Activated CD8-positive, alpha-beta memory T cell treated with anti-CD3 and anti-CD28 coated beads for 4 hours (primary cell): ENCODE measurements at places on chromosomes 13 and 19.

DNA sequence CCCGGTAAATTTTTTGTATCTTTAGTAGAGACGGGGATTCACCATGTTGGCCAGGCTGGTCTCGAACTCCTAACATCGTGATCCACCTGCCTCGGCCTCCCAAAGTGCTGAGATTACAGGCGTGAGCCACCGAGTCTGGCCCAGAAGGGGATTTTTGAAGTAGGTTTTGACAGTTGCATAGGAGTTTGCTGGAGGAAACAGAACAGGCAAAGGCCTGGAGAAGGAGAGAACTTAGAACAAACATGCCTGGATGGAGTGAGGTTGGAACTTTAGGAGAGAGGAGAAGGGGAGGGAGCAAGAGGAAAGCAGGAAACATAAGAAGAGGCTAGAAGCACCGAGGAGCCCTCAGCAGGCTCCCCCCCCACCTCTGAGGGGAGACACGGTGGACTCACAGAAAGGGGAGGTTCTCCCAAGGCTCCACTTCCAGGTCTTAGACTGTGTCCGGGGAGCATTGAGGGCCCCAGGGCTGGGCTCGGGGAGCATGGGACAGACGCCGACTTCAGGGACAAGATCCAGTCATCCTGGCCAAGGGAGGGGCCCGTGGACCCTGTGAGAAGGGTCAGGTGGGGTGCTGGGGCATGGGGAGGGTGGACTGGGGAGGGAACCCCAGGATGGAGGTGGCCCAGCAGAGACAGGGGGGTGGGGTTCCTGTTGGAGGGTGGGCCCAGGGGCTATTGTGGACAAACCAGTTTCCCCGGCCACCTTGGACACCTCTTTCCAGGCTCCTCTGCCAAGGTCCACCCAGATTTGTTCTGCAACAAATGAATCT lies 1.8 kb upstream of the FBN3 start:
- DNase-seq = no peak

- no peak for DNase-seq
Measured at GRCh38 chr19:6531163-6531955, 533 bp downstream of the TNFSF9 start.

DNA sequence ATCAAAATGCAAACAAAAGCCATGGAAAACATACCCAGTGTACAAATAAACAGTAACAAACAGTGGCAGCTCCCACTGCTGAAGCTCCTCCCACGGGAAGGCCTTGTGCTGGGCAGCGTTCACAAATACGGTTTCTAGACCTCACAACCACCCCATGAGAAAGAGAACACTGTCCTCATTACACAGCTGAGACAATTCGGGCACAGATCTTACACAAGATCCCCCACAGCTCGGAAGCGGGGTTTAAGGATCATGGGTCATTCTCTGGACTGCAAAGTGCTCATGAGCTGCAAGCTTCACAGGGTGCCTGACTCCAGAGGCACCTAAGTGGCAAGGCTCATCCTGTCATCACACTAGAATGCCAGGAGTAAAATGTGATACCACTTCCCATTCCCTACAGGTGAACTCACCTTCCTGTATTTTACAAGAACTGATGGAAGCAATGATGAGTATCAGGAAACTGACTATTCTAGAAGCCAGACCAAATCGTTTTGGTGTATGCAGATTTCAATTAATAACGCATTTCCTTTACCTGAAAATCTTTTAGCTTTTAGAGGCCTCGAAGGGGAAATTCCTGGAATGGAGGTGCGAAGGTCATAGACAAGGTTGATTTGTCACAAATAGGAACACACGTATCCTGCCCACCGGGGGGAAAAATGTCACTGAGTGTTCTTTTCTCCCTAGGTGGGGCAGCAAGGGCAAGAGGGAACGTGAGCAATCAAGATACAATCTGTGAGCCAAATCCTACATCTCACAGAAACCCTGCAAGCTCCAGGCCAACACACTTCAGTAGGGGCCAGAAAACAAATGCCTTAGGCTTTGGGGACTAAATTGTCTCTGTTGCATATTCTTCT lies 41.2 kb downstream of the STK24 start:
- DNase-seq = no peak

GRCh38 chr19:5707576-5708575 lies 12.1 kb downstream of the LONP1 start:
- no peak for DNase-seq

DNA sequence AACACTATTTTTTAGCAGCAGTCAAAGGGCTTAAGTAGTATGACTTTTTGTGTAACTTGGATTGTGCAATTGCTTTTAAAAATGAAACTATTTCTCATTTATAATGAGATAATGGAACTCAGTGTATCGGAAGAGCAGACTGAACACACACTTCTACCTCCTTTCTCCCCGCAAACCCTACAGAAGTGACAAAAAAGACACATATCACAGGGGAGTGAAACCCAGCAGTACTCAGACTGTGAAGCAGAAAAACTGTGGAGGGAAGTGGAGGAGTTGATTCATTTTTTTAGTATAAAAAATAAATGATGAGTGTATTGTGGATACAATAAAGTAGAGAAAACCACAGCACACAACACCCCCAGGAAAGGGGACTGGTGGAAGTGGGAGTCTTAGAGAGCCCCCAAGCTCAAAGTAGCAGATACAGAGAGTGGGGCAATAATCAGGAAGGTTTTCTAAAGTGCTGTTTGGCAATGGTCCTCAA lies 9.7 kb downstream of the LPAR6 start:
- no peak for DNase-seq

- DNase-seq = no peak
Measured at GRCh38 chr19:33300009-33300893, 2.1 kb downstream of the CEBPA start.

DNA sequence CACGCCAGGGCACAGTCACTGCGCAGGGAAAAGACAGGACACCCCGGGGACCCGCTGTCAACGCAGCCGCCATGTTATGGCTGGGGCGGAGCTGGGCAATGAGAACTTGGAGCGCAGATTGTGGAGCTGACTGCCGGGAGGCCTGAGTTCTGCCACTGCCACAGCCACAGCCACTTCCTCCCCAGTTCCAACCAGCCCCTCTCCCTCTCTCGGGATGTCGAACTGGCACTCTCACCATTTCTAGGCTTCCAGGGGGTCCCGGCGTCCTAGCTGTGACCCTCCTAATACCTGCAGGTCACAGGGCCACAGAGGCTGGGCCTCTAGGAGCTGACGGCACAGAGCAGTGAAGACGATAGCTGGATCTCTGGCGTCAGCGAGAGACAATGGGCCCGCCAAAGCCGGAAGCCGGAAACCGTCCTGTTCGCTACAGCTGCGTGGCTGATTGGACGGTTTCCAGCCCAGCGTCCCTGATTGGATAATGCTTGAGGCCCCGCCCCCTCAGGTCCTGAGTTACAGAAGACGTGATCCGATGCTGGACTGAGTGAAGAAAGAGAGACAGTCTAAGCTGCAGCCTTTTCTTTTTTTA lies at the start of gene ZNF506:
TSS of gene ZNF506 (minus strand) at position 385 of the 586 bp plus-strand sequence. CDS start at position 238, 147 bp downstream.
- peak; percentile 93 for DNase-seq

DNA sequence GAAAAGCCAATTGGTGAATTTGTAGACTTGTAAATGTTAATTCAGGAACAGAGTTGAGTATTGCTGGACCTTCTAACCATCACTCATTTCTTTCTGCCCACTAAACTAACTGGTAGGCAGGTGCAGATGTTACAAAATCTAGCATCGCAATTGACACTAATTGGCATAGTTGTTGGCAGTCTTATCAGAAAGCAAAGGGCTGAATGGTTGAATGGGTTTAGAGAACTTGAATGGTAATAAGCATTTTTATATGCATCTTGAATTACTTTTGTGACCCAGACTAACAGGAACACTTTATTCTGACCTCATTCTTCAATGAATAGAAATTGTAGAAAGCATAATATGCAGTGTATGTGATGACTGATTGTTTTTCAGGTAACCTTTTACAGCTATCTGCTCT lies 189.1 kb downstream of the GGACT start:
- no peak for DNase-seq

- no peak for DNase-seq
Measured at GRCh38 chr13:20843166-20843565, 59.4 kb downstream of the XPO4 start.

GRCh38 chr13:94305934-94306333 lies 173.5 kb downstream of the DCT start:
- no peak for DNase-seq

DNA sequence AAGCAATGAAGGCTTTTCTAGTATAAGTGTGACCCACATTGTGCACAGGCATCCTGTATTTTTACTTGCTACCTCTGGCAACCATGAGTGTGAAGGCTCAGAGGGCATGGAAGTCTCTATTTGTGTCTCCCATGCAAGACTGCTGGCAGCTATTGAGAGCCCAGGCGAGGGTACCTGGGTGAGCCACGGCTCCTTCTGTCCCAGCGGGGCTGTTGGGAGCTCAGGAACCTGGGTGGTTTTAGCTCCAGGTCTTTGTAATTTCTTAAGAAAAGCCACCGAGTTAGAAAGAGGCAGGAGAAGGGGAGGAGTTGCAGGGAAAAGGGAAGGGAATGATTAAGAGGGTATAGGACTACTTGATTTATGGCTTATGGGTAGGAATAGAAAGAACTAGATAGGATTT lies 190.4 kb upstream of the SOX1 start:
- no peak for DNase-seq

- DNase-seq = no peak
Measured at GRCh38 chr19:19644054-19644388, 564 bp upstream of the GMIP start.
